T-cell (primary cell): ENCODE measurements at places on chromosomes 4 and X. TPM values are rescaled to one million over a fixed set of nuclear protein-coding genes. Genes with fewer than 3 reads are reported as not detected.

DNA sequence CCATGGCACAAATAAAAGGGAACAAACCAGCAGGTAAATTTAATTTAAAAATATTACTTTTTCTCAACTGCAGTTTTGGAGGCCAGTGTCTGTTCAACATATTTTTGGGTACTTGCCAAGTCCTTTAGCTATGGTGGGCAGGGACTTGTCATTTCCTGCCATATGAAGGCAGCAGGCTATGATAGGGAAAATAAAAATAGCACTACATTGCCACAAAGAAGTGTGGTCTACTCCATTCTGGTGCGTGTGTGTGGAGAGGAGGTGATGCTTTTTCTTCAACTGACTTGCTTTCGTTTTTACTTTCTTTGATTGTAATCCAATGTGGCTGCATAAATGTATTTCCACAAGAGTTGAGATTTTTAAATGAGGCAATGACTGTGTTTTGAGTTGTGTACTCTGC is 17.2 kb downstream of the GPR174 start:
- peak overlapping the region; percentile 91 for H3K27ac ChIP-seq
- DNase-seq, result peak; percentile 40
- H3K27me3 ChIP-seq, result no peaks in the 10 kb centered on the region
- peaks cover 12% of the 10 kb centered on the region for H3K36me3 ChIP-seq

DNA sequence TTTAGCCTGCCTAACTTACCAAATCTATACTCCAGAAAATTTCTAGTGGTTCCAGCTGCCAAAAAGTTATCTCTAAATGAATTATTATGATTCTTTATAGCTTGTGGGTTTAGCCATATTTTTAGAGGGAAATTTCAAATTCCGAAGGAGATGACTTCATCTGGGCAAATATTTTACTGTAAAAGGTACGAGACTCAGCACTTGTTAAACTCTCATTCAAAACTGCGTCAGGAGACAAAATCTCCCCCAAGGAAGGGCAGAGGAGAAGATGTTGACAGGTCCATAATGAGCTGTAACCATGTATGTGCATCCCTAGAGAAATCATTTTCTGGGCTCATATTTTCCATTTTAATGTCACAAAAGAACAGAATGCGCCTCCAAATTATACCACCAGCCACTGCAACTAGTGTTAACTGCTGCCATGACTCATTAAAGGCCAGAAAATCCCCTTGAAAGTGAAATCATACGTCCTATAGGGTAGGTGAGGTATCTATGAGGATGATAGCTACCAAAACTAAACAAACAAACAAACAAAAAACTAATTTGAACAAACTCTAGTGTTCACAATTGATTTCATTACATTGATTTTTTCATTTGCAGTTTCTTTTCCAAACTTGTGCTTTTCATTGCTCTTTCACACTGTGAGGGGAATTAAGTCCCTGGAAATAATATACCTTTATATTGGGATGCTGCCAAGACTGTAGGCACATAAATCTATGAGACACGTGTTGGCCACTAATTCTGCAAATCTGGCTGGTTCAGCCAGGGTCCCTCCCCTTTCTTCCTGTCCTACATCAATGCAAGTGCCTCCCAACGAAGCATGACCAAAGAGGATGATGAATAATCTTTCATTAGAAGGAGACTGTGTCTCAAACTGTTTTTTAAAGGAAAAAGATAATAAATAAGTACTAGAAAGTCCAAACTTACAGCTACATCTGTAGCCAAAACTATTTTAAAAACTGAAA is 85.8 kb downstream of the ARHGAP6 start:
- no peaks in the 10 kb centered on the region for H3K27me3 ChIP-seq
- H3K27ac ChIP-seq, result no peak overlapping the region
- no peaks in the 10 kb centered on the region for H3K36me3 ChIP-seq

- no peaks in the 10 kb centered on the region for H3K27me3 ChIP-seq
- no peak overlapping the region for H3K27ac ChIP-seq
- DNase-seq, result no peak
- no peak overlapping the region for H3K4me3 ChIP-seq
These were observed 32.2 kb upstream of the SLIT2 start for GRCh38 chr4:20219521-20219920.

Gene FGD1
- 0.09 TPM for total RNA-seq

Gene TMPRSS11F
- not detected for total RNA-seq

Gene EDA2R
- total RNA-seq, result 0.99 TPM
